H9 (cell line): ENCODE measurements at places on chromosomes 1 and 21.

DNA sequence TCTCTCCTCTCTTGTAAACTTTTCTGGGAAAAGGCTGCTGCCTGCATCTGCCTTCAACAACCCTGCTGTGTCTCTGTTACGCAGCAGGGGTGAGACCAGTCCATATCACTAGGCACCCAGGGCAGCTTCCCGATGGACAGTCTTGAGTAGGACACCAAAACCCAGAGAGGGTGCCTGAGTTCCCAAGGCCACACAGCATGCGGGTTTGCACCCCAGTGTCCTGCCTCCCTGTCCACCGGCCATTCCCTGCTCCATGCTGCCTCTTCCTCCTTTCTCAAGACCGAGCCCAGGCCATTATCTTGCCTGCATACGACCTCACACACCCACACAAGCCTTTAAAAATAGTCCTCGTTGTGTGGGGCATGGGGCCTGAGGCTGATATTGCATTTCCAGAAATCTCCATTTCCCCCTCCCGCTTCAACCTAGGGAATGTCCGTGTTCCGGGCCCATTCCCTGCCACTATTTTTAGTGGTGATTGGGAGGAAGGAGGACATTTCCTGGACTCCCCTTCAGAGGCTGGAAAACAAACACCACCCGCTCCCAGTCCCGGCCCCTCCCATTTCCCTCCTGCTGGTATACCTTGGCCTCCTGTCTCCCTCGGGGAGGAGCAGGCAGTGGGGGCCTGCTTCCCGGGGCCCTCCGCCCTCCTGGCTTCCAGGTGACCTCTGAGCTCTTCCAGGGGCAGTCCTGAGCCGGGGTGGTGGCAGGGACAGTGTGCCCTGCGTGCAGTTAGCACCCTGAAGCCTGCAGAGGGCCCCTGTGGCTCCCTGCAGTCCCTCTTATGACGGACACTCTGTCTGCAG is 132.4 kb upstream of the TMEM51 start:
- DNase-seq: no peak

- DNase-seq: no peak
Observed at GRCh38 chr1:61132176-61132638, 49.8 kb downstream of the NFIA start.

DNA sequence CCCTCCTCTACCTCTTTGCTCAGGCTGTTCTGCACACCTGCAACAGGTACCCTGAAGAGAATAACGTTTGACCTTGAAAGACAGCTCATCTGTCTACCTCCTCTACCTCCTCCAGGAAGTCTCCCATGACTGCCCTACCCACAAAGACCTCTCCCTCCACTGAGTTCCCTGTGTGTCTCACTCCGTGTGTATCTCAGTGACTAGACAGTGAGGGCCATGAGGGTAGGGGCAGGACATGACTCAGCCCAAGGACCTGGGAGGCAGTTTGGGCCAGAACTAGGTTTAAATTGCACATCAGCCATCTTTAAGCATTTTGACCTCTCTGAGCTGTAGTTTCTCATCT is 32.0 kb upstream of the LRP8 start:
- no peak for DNase-seq

- no peak for DNase-seq
Observed at GRCh38 chr1:192588546-192588945, 13.0 kb downstream of the RGS1 start.

DNA sequence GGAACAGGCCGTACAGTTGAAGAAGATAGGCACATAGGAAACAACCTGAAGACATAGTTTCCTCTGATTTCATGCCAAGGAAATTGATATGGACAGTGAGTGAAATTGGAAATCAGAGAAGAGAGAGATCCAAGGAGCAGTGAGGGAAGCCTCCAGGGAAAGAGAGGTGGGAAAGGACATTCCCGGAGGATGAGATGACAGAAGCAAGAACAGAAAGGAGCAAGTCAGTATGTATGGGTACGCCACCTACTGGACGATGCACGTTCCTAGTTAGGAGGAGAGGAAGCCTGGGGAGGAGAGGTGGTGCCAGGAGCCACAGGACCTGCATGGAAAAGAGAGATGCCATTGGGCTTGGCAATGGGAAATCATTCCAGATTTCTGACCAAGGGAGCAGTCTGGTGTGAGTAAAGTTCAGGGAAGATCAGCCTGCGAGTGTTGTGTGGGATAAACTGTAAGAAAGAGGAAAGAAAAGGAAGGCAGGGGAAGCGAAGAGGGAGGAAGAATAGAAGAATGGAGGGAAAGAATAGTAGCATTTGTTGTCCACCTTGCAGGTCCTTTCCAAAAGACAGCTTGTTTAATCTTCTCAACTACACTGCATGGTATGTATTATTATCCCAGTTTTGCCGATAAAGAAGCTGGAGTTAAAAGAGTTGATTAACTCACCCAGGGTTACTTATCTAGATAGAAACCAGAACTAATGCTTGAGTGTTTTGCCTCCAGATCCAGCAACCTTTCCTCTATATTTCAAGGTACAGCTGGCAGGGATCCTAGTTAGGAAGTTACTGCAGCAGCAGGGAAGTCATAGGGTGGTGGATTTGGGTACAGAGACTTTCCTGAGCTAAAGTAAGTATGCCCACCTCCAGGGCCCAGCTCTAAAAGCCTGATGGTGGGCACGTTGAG is 27.4 kb downstream of the C1orf116 start:
- DNase-seq: peak; percentile 77

DNA sequence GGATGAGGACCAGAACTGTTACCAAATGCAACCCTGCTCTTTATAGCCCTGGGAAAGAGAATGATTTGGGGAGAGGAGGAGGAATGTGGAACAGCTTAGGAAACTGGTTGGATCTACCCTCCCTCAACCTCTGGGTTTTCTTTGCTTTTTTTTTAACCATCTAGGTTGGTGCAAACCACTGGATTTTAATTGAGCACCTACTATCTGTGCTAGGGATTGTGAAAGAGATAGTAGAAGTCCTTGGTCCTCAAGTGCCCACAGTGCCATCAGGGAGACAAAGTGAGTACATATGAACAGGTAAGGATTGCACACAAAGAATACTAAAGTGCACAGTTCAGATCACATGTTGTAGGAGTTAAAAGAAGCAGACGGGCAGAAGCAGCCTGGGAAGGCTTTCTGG is 4.7 kb downstream of the TAGLN2 start:
- no peak for DNase-seq

DNA sequence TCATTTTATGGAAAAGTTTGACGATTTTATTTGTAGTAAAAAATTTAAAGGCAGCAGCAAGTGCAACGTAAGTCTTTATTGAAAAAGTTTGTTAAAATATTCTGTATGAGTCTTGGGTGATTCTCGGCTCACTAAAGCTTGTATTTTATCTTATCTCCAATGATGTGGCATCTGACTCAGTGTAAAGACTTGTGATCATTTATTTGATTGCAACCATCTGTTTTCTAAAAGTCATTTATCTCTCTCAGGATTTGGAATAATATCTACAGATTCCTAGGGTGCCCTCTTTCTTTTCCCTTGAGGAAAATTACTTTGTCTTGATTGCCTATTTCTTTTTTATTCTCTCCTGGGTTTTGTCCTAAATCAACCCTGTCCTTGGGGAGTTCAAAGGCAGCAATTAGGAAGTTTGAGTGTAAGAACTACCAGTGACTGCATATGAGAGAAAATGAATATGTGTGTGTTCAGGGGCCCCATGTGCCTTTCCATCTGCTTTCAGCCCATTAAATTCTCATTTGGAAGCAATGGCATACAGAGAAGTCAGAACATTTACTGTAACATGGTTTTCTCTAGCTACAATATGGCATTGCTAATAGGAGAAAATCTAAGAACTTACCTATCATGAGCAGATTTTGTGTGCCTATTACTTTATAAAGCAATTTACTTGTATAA is 575.0 kb upstream of the CHRM3 start:
- no peak for DNase-seq

DNA sequence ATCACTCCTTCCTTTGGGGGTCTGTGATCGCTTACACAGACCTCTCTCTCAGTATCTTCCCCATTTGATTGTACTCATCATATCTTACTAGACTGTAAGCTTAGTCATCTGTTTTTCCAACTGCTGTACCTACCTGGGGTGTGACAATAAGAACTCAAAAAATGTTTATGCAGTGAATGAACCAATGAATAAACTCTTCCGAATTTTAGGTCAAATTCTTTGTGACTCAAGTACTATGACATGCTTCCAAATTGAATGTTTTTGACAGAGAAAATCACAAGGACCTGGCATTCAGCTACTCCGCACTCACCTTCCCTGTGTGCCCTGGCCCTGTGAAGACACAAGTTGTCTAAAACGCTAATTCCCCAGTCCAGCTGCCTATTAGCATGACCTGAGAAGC is 42.1 kb downstream of the TMCO4 start:
- no peak for DNase-seq

- DNase-seq: no peak
Observed at GRCh38 chr1:208841436-208841835, 597.3 kb upstream of the PLXNA2 start.

- no peak for DNase-seq
Observed at GRCh38 chr1:150576367-150576711, 3.1 kb downstream of the MCL1 start.

GRCh38 chr1:13783551-13783950 is 83.6 kb downstream of the PRDM2 start:
- no peak for DNase-seq
